ENCODE measurements at places on chromosomes 1 and 21. TPM values are rescaled to one million over a fixed set of nuclear protein-coding genes. Genes with fewer than 3 reads are reported as not detected.

- DNase-seq = no peak
Measured at GRCh38 chr1:178664278-178664677, 60.8 kb upstream of the RALGPS2 start.

DNA sequence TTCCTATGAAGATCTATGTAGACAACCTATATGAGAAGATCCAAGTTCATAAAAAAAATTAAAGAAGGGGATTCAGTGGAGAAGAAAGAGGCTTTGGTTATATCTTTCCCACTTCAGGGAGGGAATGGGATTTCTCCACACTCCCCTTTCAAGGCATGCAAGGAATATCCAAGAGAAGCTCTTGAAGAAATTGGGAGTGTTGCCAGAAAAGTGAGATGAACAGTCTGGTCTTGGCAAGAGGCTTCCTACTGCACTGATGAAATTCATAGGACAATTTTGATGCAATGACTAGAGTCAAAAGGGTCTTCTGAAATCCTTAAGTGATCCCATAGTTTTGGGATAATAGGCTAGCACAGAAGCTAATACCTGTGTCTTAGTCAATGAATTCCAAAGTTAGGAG lies 153.0 kb downstream of the KCTD3 start:
- DNase-seq = no peak

DNA sequence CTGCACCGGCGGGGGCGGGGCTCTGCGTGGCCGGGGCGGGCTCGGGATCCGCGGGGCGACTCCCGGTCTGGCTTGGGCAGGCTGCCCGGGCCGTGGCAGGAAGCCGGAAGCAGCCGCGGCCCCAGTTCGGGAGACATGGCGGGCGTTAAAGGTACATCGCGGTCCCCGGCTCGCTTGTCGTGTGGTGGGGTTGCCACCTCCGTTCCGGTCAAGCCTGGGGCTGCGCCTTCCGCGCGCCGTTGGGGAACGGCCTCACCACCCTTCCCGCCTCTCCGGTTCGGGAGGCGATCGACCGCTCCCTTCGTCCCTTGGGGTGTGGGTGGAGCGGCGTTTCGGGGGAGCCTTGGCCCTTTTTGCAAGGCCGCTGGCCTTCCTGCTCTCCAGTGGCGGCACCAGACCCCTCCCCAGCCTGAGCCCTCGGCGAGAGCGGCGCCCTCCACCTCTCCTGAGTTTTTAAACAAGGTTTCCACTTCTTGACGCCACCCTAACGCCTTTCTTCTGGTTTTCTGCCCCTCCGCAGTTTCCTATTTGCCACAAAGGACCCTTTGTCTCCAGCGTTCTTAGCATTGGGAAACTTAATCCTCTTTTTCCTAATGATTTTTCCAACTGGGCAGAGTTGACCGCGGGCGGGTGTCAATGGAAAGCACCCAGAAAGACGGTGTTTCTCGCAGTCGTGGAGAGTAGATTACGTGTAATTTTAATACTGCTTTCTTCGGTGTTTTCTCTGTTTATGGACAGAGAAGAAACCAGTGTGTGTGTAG lies at the start of the genes LEPR and LEPROT:
Gene LEPR (plus strand): TSS at position 79 of the 761 bp plus-strand sequence. CDS start 144,898 bp downstream, outside the sequence.
Gene LEPROT (plus strand): TSS at position 79 of the 761 bp plus-strand sequence. CDS start 57 bp downstream, at position 136.
- DNase-seq = no peak

- DNase-seq = no peak
Measured at GRCh38 chr1:89836252-89837035, 15.6 kb downstream of the LRRC8D start.

- no peak for DNase-seq
Measured at GRCh38 chr1:26252718-26253117, 18.7 kb downstream of the CEP85 start.

- DNase-seq = peak; percentile 49
Measured at GRCh38 chr1:97797403-97798183, 123.2 kb downstream of the DPYD start.

DNA sequence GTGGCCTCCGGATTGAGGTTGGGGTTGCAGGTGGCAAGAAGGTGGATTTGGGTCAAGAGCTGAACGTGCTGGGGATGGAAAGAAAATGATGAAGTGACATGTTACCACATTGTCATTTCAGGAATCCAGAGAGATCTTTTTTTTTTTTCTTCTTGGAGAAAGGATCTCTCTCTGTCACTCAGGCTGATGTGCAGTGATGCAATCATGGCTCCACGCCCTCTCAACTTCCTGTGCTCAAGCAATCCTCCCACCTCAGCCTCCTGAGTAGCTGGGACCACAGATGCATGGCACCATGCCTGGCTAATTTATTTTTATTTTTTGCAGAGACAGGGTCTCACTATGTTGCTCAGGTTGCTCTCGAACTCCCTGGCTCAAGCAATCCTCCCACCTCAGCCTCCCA lies 80.6 kb downstream of the GON4L start:
- DNase-seq = peak; percentile 7

DNA sequence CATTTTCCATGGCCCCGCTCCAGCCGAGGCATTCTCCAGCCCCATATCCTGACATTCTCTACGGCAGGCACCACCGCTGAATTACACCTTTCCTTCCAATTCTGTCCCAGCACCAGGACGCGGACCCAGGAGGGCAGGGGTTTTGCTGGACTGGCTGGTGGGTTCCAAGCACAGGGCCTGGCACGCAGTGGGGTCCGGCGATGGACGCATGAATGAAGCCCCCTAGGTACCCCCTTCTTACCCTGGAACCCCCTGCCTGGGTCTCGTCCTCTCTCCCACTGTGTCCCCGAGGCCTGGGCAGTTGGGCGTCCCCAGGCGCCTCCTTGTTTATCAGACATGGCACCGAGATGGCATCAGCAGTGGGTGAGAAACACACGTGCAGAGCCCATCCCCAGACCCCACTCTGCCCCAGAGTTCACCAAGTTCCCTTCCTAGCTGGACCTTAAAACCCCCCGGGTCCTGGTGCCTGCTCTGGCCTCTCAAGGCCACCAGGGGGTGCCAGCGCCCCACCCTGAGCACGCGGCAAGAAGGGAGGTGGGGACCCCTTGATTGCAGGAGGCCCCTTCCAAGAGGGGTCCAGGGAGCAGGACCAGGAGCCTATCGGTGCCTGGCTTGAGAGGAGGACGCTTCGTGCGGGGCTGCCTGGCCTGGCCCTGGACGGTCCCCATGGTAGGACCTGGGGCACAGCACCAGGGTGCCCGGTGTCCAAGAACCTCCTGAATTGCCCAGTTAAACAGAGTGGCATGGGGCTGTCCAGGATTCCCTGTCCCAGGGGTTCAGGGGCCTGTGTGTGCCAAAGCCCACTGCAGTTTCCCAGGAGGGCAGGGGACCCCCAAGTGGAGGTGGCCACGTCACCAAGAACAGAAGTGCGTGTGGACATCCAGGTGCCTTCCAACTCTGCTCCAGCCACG lies 46.1 kb downstream of the MEGF6 start:
- DNase-seq = peak; percentile 4

- no peak for DNase-seq
Measured at GRCh38 chr1:17895986-17896385, 140.9 kb downstream of the ACTL8 start.

DNA sequence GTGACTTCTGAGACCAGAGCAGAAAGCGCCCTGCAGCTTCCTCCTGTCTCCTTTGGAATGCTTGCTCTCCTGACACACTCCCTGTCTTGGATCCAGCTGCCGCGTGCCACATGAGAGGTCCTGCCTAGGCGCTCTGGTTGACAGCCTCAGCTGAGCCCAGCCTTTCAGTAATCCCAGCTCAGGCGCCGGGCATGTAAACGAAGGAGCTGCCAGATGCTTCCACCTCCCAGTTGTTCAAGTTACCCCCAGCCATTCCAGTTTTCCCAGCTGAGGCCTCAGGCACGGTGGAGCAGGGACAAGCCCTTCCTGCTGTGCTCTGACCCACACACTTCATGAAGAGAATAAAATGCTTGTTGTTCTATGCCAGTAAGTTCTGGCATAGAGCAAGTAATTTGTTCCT lies 14.3 kb upstream of the CD34 start:
- DNase-seq = peak; percentile 55

GRCh38 chr1:158035976-158036583 lies 42.6 kb downstream of the KIRREL1 start:
- DNase-seq = peak; percentile 57

DNA sequence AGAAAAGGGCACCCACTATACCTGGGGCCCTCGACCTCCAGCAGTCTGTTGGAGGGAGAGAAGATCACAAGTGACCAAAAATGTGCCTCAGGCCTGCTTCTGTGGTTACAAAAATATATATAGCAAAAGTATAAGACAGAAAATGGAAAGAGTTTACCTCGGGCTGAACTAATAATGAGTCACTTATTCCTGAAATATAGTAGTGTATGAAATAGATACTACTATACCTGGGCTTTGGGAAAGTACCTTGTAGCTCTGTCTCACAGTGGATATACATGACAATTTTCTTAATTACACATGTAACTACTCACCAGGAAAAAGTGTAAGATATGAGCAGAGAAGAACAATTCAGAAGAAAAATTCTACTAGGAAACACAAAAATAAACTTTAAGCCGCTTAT lies 7.3 kb upstream of the APCS start:
- no peak for DNase-seq

GRCh38 chr1:62891956-62892562 lies 108.1 kb downstream of the ATG4C start:
- DNase-seq = no peak

- peak; percentile 46 for DNase-seq
Measured at GRCh38 chr1:12593621-12594066, 24.4 kb downstream of the DHRS3 start.

DNA sequence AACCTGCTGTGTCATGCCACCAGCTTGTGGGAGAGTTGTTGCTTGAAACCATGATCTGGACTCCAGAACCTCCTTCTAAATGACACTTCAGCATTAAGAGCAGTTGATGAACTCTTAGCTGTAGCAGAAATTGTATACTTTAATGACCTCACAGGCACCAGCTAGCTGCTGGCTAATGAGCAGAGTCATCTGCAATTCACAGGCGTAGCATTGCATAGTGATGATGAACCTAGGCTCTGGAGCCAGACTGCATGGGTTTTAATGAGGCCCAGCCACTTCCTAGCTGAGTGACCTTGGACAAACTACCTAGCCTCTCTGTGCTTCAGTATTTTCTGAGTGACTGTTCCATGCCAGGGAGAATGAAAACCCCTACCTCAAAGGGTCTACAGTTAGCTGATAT lies 407.1 kb downstream of the LMO4 start:
- no peak for DNase-seq

DNA sequence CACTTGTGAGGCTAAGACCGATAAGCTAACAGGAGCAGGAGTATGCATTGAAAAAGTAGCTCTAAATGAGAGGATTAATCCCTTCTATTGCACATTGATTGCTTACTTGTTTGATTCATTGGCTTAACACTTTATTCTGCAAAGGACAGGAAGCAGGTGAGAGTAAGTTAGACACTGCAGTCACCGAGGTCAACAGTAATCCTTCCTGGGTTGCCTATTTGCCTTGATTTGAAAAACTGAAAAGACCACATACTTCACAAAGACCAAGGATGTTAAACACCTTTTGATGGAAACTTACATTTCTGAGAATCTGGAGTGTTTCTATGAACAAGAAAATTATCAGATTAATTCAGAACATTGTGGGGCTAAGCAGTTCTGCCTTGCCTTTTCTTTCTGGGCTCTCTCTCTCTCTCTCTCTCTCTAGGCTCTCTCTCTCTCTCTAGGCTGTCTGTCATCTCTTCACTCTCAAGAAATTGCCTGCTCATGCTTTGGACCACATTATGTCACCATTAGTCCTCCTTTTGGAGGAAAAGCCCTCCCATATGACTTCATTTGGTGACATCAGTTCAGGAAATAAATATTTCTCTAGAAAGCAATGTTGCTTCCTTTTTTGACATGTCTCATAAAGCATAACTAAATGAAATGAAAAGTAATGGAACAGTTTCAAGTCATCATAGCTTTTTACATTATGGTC lies 103.8 kb downstream of the TNFSF18 start:
- peak; percentile 62 for DNase-seq

BCL2L15 gene
- 0.13 TPM for total RNA-seq

KMO gene
- not detected for total RNA-seq

EDN2 gene
- not detected for total RNA-seq

TMEM35B gene
- 42.7 TPM for total RNA-seq

KRTAP13-2 gene
- not detected for total RNA-seq

ADGRL2 gene
- 1.2 TPM for total RNA-seq

OPRD1 gene
- total RNA-seq = 0.23 TPM

Data from LHCN-M2 (cell line).